ENCODE measurements at places on chromosomes 1 and 21.

GRCh38 chr1:235940285-235940684 lies 73.6 kb upstream of the LYST start:
- DNase-seq: no peak

DNA sequence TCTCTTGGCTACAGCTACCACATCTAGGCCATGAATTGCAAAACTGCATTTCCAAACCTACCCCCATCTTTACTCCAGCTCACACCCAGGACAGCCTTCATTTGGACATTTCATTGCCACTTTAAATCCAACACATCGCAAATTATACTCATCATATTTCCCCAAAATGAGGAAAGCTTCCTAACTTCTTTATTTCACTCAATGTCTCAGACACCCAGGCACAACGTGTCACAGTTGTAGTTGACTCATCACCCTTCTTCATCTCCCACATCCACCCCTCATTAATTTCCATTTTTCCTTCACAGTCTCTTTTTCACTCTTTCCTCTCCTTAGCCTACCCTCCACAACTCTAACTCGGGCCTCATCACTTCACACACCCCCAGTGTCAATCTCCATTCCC lies 6.7 kb downstream of the OTUD7B start:
- DNase-seq: no peak

GRCh38 chr1:105483436-105483835 lies 1573.0 kb upstream of the PRMT6 start:
- no peak for DNase-seq

- DNase-seq: no peak
Observed at GRCh38 chr1:58929671-58930325, 146.0 kb upstream of the JUN start.

- DNase-seq: no peak
Observed at GRCh38 chr1:25993197-25993951, 4.5 kb downstream of the PAFAH2 start.

GRCh38 chr1:41537251-41537650 lies 52.8 kb upstream of the EDN2 start:
- no peak for DNase-seq

DNA sequence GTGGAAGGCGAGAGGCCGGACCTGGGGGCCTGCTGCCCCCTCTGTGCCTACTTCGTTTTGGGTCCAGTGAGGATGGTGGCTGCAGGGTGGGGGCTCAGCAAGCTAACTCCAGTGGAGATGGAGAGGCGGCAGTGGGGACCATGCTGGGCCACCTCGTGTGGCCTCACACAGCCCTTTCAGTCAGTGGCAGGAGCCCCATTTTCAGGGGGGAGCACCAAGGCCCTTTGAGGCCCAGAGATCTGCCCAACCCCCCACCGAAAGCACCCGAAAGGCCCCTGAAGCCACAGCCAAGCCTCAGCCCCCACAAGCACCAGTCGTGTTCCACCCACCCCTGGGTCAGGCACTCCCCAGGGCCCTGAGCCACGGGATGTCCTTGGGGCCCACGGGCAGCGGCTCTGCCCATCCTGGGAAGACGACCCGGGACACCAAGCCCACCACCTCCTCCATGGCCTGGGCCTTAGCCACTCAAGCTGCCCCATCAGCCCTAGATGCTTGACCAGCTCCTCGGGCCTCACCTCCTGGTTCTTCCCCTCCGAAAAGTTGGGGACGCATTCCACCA lies 345 bp downstream of the FTCD start:
- no peak for DNase-seq

GRCh38 chr21:17780539-17780938 lies 38.6 kb downstream of the C21orf91 start:
- no peak for DNase-seq

GRCh38 chr1:218361298-218362065 lies 16.3 kb downstream of the TGFB2 start:
- no peak for DNase-seq

- no peak for DNase-seq
Observed at GRCh38 chr1:97781762-97782337, 139.0 kb downstream of the DPYD start.

DNA sequence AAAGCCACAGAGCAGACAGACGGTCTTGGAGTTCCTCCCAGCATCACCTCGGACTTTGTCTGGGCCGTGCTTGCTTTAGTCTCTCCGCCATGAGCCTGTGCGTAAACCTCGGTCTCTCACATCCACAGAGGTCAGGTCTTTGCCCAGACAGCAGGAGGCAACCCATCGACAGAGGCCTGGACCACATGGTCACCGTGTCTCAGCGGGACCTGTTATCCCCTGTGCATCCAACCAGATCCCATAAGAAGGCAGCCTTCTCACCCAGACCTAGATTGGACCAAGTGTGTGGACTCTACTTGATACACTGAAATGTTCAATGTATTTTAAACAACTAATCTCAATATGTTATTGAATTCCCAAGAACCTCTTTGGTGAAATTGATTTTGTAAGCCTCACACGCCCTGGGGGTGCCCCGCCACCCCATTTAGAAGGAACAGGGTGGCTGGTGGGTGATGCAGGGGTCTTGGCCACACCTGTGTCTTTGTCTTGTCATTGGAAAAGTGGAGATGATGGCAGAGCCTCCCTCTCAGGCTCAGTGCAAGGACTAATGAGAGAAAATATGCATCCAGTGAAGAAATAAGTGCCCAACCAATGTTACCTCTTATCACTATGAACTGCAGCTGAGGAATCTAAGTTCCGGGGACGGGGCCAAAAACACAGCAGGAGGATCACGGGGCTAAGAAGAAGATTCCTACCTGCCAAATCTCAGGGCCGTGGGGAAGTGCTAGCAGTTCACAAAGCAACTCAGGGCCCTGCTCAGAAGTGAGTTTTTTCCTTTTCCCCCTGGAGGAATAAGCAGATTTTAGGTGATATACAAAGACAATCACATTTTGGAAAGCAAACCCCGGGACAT lies 101.6 kb upstream of the BACE2 start:
- no peak for DNase-seq

GRCh38 chr1:231075020-231075419 lies 35.0 kb upstream of the FAM89A start:
- no peak for DNase-seq

DNA sequence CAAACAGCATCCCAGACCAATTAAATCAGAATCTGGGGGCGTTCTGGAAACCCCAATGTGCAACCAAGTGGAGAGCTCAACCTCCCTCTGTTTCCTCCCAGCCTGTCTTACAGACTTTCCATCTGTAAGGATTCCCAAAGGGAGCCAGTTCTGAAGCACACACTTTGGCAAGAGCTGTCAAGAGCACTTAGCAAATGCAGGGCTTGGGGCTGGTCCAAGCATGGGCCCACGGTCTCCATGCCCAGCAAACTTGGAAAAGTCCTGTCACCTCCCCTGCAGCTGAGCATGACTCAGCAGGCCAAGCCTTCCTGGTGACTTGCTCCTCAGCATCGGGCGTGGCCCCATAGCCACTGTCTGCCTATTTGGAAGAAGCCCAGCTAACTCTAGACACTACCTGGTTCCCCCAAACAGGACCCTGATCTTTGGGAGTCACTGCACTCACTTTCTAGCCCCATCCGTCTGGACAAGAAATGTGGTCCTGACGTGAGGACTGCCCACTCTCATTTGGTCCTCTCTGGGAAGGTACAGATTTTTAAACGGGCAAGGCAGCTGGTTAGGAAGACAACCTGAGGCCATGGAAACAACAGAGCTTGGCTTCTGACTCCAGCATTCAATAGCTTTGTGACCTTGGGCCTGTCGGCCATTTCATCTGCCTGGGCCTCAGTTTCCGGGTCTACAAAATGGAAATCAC lies 16.9 kb downstream of the SLC2A1 start:
- peak; percentile 47 for DNase-seq

- DNase-seq: no peak
Observed at GRCh38 chr1:174872615-174873058, 127.1 kb upstream of the CACYBP start.

DNA sequence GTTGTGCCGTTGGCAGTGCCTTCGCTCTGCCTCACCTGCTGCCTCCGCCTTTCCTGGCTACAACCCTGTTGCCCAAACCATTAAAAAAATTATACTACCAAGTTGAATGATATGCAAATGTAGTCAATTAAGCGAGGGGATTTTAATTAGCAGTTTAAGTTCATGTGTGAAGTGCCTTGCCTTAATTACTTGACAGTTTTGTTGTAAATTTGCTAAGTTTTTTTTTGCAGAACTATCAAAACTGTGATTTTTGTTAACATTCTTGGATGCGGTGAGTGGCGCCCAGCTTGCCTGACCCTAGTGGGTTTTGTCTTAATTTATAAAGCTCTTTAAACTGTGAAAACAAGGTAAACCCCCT lies 10.9 kb downstream of the SKI start:
- no peak for DNase-seq

GRCh38 chr1:232386294-232386693 lies 243.6 kb downstream of the SIPA1L2 start:
- no peak for DNase-seq

- no peak for DNase-seq
Observed at GRCh38 chr1:1891349-1892078, 627 bp upstream of the GNB1 start.

DNA sequence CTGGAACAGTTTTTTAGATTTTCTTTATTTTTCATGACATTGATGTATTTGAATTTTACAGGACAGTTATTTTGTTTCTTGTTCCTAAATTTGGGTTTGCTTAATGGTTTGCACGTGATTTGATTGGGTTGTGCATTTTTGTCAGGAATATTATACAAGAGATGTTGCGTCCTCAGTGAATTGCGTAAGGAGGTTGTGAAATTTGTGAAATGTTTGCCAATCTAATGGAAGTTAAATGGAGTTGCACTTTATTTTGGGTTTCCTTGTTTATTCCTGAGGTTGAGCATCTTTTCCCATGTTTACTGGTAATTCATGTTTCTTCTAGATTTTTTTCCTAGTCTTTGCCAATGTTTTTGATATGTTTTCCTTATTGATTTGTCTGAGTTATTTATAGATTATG lies 19.9 kb downstream of the ZNF648 start:
- no peak for DNase-seq

- DNase-seq: no peak
Observed at GRCh38 chr1:160779626-160780397, 16.2 kb upstream of the LY9 start.

DNA sequence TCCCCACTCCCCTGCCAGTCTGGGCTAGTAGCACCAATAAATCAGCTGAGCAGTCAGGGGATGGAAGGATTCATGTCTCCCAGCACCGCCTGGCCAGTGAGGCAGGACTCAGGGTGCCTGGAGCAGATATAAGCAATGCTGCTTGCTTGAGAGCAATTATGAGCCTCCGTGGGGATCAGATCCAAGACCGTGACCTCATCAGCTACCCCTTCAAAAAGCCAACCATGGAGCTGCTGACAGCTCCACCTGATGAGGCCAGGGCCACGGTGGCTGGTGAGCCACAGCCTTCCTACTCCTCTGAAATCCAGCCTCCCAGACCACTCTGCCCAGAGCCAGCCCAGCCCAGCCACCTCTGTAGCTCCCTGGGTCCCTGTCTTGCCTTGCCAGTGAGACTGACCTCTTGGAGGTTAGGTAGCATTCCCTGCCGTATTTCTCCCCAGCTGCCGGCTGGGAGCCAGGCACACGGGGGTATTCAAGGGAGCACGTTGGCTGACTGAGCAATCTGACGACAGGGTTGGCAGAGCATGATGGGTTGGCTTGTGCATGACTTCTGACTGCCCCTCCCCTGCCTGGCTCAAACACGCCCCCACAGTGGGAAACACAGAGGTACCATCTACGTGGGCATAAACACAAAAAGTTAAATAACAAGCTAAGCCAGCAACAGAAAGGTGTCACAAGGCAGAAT lies 28.4 kb downstream of the SYT2 start:
- no peak for DNase-seq

DNA sequence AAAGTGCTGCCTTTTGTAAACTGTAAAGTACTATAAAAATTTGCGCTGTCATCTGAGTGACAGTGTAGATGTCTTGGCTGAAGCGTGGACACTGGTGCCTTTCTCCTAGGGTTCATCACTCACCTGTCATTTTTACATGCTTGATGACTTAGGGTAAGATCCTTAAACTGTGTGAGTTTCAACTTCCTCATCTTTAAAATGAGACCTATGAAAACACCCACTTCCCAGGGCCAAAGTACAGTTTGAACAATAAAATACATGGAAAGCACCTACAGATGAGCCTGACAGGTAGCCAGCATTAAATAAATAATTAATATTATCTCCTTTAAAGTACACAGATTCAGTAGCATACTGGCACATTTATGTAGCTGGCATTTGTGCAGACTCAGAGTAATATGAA lies 309.9 kb downstream of the CHRM3 start:
- no peak for DNase-seq

- DNase-seq: no peak
Observed at GRCh38 chr1:212769459-212770167, 22.0 kb downstream of the NSL1 start.

- no peak for DNase-seq
Observed at GRCh38 chr21:38993561-38993960, 187.8 kb downstream of the ETS2 start.

DNA sequence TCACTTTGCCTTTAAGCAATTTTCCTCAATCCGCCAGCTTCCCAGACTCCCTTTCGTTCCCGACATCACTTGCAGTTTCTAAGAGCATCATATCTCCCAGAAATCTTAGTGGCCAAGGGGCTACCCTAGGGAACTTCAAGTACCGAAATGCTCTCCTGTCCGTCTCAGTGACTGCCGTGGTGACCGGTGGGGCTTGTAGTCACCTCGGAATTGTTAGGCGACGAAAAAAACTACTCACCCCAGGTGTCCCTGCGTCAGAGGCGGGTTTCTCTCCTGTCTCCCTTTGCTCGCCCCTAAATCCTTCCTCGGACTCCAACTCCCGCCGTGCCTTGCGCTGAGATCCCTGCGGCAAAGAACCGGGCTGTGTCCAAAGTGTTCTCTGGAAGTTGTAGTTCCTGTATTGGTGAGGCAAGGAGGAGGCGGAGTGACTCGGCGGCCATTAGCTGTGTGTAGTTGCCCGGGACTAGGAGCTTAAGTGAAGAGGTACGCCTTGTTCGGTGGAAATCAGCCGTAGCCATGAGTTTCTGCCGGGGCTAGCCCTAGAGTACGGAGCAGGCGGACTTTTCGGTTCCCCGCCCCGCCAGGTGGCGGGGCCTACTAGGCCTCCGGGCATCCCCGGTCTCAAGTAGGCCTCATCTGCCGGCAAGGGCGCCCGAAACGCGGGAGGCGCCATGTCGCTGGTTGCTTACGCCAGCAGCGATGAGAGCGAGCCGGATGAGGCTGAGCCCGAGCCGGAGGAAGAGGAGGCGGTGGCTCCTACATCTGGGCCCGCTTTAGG lies at the start of gene PRCC:
Gene PRCC, plus strand, starts transcription at position 435 of the 778 bp plus-strand sequence. Its CDS starts 237 bp downstream, at position 672.
- peak; percentile 99 for DNase-seq

DNA sequence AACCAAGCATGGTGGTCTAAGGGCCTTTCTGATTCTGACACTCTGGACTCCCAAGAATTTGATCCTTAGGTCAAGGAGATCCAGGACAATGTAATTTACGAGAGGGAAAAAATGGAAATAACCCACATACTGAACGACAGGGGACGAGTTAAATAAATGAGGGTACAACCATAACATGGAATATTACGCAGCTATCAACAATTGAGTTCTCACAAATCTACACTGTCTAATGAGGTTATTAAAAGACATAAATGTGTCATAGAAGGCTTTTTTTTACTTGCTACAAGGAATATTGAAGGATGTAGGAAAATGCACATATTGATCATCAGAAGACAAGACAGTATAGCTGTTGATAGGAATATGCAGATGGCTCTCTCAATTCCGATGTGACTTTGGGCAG lies 23.8 kb downstream of the SDC3 start:
- no peak for DNase-seq

- DNase-seq: no peak
Observed at GRCh38 chr1:229887043-229887822, 179.8 kb upstream of the GALNT2 start.
